Nasal cavity respiratory epithelium epithelial cell of viscerocranial mucosa (primary cell): ENCODE measurements at places on chromosomes 6 and 20. TPM values are rescaled to one million over a fixed set of nuclear protein-coding genes. Genes with fewer than 3 reads are reported as not detected.

FUCA2 gene
- 26.3 and 28.3 TPM in 2 replicates for total RNA-seq

CALHM4 gene
- total RNA-seq: not detected in 2 replicates

TJAP1 gene
- total RNA-seq: 7.2 and 12.4 TPM in 2 replicates

ZSWIM3 gene
- total RNA-seq: 3.1 and 4.6 TPM in 2 replicates

MLIP gene
- total RNA-seq: 0.68 and 2.8 TPM in 2 replicates

ZFP64 gene
- total RNA-seq: 40.5 and 58.4 TPM in 2 replicates

HLA-DRA gene
- total RNA-seq: under 0.01 and 1.1 TPM in 2 replicates

PDYN gene
- not detected in 2 replicates for total RNA-seq

SMLR1 gene
- total RNA-seq: not detected in 2 replicates

C20orf204 gene
- total RNA-seq: 0.34 and 0.78 TPM in 2 replicates

VNN1 gene
- total RNA-seq: 0.34 and 0.50 TPM in 2 replicates

C6orf120 gene
- 27.7 and 31.3 TPM in 2 replicates for total RNA-seq

BCAS1 gene
- under 0.01 and 0.85 TPM in 2 replicates for total RNA-seq

DAAM2 gene
- 0.07 TPM in 1 of 2 replicates, not detected in the other for total RNA-seq
